NCI-H2171 (cell line): ENCODE measurements at places on chromosomes 7 and 10.
A peak's percentile ranks its signal among the peaks of the same experiment; 100 is the strongest.

DNA sequence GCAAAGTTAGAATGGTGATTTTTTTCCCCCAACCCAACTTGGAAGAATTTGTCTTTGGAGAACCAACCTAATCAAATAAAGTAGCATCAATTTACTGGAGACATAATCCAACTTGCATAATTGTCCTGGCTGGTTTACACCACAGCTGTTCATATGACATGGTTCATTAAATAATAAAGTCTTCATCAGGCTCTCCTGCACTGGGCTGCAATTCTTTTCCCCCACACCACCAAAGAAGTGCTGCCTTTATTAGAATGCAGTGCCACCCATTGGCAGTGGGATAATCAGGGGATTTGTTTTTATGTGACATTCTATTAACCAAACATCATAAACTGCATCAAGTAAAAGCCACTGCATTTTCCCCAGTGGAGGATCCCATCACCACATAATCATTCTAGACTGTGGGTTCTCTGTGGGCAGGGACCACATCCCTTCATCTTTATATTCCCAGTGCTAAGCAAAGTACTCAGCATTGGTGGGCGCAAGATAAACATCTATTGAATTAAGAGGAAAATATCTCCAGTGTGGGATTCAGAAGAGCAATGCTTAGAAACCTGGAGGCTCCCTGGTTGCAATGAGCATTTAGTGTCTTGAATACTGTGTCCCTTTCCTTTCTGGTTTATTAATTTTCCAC lies 322.0 kb downstream of the KCNMA1 start:
- DNase-seq, result no peak

DNA sequence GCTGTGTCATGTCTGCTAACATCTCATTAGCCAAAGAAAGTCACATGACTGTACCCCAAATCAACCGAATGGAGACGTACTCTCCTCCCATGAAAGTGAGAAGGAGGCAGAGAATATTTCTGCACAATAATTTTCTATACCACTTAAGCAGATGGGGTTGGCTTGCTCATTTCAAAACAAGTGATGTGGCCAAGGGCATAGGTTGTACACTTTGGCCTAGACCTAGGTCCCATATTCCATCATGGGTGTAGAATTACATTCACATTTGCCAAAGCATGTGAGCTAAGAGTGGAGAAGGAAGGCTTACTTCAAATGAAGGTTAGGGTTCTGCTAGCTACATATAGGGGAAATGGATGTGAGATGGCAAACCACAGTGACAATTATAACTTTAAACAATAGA lies 83.0 kb downstream of the ZNF365 start:
- no peak for DNase-seq

GRCh38 chr10:35359056-35359455 lies 22.7 kb downstream of the CCNY start:
- DNase-seq, result no peak

DNA sequence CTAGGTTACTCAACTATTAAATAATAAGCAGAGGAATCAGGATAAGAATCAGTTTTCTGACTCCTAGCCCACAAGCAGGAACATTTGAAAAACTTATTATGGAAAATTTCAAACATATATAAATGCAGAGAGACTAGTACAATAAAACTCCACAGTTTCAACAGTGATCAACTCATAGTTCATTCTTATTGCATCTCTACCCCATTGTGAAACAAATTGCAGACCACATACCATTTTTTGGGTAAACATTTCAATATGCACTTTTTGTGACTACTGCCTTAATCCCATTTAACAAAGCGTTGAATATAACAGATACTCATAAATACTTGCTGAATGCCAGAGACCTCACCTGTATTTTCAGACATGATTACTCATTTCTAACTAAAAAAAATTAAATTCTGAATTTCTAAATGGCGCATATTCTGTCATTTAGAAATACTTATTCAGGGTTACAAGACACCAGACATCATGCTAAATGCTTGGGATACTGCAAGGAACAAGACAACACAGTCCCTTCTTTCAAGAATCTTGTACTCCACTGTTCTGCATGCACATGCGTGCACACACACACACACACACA lies 11.4 kb downstream of the CDK6 start:
- no peak for DNase-seq

GRCh38 chr10:95759233-95759826 lies 3.4 kb downstream of the ENTPD1 start:
- DNase-seq, result no peak

- no peak for DNase-seq
Observed at GRCh38 chr10:58275261-58275660, 6.3 kb downstream of the CISD1 start.

- DNase-seq, result no peak
Observed at GRCh38 chr7:87341441-87341840, 4.0 kb upstream of the CROT start.

- DNase-seq, result peak; percentile 67
Observed at GRCh38 chr7:55641273-55641691, 69.0 kb upstream of the VOPP1 start.

DNA sequence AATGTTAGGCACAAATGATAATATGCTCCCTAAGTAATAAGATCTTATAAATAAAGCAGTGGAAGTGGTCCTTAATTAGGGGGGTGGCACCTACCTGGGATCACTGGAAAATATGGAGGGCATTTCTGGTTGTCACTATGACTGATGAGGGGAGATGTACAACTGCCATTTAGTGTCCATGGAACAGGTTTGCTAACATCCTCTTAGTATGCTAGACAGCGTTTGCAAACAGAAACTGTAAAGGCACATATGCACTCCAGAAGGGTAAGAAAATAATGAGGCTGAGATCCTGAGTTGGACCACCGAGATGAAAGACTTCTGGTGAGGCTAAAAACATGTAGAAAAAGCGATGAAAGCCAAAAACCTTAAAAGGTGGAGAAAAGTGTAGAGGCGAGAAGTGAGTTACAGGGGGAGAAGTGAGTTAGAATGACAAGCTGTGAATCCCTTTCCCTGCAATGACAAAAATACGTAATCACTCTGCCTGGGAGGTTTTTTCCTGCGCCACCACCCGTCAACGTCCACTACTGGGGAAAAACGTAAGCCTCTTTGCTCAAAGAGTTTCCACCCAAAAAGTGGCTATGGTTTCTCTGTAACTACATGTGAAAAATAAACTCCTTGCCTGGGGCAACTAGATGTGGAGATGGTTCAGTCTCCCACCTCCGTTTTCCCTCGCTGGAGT lies 767 bp downstream of the KRIT1 start:
- no peak for DNase-seq

DNA sequence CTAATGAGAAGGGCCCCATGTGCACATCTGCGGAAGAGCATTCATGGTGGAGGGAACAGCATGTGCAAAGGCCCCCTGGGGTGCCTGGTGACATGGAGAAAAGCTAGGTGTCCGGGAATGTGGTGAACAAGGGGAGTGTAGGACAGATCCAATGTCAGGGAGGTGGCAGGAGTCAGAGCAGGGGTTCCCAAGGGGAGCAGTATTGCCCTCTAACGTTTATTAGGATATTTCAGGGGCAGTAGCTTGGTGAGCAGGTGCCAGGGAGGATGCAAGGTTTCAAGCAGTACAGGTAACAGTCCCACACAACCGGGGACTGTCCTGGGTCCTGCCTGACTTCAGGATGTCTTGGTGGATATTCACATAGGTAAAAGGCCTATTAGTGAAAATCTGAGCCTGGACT lies 209.6 kb downstream of the EMX2 start:
- DNase-seq, result no peak

GRCh38 chr7:24821045-24821753 lies 63.9 kb upstream of the GSDME start:
- no peak for DNase-seq

DNA sequence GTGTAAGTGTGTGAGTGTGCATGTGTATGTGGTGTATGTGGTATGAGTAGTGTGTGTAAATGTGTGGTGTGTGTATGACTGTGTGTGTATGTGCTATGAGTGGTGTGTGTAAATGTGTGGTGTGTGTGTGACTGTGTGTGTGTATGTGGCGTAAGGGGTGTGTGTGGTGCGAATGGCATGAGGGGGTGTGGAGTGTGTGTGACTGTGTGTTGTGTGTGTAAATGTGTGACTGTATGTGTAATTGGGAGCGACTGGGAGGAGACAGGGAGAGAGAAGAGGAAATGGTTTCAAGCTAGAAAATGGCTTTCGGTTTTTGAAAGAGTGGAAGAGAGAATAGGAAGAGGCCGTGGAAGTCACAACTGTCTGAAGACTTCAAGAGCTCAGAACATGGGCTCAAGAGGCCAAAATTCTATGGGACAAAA lies 23.6 kb upstream of the GATAD1 start:
- DNase-seq, result no peak

GRCh38 chr10:130717083-130717482 lies 580.9 kb downstream of the GLRX3 start:
- DNase-seq, result no peak

- DNase-seq, result peak; percentile 25
Observed at GRCh38 chr7:45920502-45921380, at the start of gene IGFBP3. Gene IGFBP3 (minus strand): TSS chr7:45921272. CDS start chr7:45921140, 132 bp downstream.

DNA sequence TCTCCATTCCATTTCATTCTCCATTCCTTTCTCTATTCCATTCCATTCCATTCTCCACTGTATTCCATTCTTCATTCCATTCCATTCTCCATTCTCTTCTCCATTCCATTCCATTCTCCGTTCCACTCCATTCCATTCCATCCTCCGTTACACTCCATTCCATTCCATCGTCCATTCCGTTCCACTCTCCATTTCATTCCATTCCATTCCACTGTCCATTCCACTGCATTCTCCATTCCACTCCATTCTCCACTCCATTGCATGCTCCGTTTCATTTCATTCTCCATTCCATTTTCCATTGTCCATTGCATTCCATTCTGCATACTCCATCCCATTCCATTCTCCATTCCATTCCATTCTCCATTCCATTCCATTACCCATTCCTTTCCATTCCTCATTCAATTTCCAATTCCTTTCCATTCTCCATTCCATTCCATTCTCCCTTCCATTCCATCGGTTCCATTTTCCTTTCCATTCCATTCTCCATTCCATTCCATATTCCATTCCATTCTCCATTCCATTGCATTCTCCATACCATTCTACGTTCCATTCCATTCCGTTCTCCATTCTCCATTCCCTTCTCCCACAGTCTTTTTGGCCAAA lies 78.3 kb downstream of the NSUN6 start:
- DNase-seq, result no peak

GRCh38 chr7:92253251-92253650 lies 7.5 kb downstream of the ANKIB1 start:
- DNase-seq, result no peak

DNA sequence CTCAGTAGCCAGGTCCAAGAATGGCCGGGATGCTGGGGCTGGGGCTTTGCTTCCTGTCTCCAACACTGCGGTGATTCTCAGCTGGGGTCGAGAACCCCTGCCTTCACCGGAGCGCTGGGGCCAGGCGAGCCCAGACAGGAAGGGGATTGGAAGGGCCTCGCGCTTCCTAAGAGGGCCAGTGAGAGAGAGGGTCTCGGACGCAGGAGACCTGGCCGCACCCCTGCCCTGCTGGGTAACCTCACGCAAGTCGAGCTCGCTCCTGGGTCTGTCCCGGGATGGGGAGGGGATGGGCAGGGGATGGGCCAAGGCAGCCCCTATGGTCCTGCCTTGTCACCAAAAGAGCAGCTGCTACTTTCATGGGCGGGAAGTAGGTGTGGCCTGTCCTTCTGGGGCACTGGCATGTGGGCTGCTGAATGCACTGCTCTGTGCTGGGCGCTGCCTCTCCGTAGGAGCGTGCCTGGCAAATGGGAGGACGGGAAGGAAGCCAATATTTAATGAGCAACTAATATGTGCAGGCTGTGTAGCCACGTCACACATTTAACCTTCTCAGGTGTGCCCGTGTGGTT lies 20.0 kb downstream of the KCNK18 start:
- no peak for DNase-seq

DNA sequence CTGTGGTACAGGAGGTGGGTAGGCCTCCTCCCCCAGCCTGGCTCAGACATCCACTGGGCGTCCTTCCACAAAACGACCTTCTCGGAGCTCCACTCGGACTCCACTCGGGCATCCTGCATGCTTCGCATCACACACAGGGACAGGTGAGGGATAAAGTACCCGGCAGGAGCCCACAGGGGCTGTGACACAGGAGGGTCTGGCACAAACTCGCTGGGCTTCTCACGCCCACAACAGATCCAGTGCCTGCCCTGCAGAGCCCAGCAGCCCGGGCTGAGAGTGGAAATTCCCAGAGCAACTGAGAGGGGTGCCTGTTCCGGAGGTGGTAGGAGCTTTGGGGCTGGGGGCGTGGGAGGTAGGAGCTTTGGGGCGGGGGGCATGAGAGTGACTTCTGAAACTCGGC lies 108.4 kb downstream of the MKI67 start:
- DNase-seq, result no peak

DNA sequence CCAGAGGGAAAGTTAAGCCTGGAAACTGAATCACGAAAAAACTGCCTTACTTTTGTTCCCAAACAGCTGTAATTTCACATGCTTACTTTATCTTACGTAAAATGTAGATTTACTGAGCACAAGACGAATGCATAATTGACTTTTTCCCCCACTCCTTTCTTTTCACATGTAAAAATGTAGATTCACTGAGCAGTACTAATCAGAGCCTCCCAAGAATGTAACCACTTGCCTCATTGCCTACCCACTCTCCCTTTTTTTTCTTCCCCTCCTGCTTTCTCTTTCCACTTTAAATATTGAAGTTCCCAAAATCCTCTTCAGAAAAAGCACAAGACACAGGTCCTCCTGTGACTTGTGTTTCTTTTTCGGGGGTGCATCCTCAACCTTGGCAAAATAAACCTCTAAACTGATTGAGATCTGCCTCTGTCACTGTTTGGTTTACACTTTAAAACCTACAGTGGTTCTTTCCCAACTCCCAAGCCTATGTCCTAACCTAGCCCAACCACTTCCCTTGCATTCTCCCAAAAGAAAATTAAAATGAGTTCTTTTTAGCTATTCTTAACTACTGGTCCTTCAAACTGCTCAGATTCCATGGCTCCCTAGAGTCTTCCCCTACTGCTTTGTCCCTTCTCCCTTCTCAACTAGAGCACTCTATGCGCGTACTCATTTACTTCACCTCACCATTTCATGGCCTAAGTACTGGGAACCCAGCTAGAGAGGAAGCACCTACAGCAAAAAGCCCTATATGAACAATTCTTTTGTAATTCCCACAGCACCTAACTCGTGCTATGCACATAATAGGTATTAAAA lies 236.6 kb upstream of the MKLN1 start:
- no peak for DNase-seq

DNA sequence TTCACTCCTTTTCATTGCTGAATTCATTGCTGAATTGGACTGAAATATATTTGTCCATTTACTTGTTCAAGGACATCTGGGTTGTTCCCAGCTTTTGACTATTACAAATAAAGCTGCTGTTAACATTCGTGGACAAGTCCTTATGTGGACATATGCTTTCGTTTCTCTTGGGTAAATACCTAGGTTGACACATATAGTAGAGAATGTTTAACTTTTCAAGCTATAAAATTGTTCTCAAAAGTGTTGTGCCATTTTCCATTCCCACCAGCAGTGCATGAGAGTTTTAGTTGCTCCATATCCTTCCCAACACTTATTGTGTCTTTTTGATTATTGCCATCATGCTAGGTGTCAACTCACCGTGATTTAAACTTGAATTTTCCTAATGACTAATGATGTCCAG lies 17.5 kb upstream of the CPVL start:
- DNase-seq, result no peak

- DNase-seq, result no peak
Observed at GRCh38 chr10:78807504-78808203, 261.1 kb upstream of the ZMIZ1 start.
